ENCODE measurements at places on chromosomes 12 and 14.

DNA sequence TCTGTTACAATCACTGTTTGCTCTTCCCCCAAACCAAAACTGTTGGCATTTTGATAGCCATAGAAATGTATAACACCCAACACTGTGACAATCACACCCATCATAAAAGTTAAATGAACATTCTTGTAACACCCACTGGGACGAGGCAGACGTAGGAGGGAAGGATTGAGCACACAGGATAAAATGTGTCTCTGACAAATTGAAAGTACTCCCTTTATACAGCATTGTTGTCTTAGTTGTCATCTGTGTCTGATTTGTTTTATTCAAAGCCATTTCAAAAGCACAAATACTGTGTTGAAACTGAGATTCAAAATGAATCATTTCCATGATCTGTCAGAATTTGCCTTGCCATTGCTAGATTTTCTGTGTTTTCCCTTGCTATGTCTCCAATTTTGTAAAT is 436.3 kb downstream of the TMTC2 start:
- DNase-seq, result no peak

DNA sequence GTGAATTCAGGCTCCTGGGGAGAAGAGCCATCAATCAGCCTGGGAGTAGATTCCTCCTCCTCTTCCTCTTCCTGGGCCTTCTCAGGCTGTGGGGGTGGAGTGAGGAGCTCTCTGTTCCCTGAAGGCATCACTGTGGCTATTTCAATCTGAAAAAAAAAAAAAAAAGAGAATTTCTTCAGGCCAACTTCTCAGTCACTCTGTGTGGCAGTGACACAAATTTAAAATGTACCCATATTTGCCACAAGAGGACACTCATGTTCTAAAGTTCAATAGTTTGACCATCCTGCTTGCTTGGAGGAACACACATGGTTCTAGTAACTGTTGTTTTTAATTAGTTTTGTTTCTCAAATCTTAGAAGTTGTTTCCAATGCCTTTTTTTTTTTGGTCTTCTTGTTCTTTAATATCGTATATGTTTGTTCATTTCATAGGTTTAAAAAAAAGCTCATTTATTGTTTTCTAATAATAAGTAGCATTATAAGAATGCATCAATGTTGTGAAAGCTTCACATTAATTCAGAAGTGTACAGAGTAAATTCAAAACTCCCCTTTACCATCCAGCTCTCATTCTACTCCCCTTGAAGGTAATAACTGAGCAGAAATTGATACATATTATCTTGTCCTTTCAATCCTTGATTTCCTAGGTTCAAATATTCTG is 23.3 kb upstream of the CCER1 start:
- peak; percentile 12 for DNase-seq

GRCh38 chr14:21537090-21537424 is 10.9 kb upstream of the SALL2 start:
- DNase-seq, result no peak

DNA sequence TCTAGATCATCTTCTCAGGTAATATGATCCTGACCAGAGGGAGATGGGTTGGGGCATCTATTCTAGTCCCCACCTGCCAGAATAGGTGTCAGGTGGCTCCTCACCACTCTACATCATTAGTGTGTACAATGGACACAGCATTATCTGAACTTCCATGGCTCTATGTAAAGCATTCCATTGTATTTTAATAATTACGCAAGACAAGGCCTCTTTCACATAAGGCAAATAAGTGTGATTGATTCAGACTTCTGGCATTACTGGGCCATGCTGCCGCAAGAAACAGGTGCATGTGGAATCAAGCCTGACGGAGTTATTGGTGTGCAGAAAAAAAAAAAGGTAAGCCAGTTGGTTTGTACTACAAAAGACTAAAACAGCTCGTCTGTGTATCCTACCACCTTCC is 3.1 kb upstream of the DDHD1 start:
- DNase-seq, result no peak

DNA sequence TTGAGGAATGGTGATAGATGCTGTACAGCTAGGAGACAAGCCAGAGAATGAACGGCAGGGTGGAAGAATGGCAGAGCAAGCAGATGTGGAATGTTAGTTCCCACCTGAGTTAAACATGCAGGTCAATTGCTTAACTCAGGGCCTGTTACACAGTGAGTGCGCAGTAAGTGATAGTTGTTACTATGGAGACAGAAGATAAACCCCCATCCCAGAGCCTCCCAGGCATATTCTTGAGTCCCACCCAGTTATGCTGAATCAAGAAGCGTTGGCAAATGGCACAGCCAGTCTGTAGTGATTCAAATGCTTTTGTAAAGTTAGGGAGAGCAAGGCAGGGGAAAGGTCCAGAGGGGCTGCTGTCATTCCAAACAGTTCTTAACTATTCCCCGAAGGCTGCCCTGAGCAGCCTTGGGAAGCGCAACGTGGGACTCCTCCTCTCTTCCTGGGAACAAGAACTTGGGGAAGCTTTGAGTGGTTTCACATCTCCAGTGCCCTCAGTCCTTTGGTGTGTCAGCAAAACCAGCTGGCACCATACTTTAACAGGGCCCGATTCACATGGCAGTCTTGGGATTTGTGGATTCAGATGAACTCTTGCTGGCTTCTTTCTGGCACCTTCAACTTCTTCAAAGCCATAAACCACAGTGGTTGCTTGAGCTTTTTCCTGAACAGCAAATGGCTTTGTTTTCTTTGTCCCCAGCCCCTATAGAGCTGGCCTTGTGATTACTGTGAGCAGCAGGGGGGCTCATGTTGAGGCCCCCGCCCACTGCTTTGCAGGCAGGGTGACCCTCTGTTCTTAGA is 66.4 kb downstream of the PPM1A start:
- DNase-seq, result no peak
